ENCODE measurements at places on chromosomes 1 and 21.

DNA sequence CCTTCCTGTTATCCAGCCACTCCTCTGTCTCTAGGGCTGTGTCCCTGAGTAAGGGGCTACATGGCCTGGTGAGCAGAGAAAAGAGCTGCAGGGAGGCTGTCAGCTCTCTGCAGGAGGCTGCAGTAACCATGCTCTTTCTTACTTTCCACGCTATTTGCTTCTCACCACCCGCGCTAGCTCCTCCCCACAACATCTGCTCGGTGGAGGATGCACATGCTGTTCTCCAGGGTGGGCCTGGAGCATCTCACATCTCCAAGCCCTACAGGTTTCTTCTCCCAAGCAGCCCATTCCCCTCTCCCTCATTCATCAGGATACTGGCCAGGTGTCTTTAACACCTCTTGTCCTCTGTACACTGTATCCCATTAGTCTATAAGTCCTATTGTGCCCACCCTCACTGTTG is 103.8 kb downstream of the IER5 start:
- no peak for DNase-seq

- DNase-seq: no peak
These were observed 13.9 kb downstream of the BSND start for GRCh38 chr1:55012661-55013060.

GRCh38 chr1:188188317-188188716 is 1359.6 kb downstream of the PLA2G4A start:
- no peak for DNase-seq

DNA sequence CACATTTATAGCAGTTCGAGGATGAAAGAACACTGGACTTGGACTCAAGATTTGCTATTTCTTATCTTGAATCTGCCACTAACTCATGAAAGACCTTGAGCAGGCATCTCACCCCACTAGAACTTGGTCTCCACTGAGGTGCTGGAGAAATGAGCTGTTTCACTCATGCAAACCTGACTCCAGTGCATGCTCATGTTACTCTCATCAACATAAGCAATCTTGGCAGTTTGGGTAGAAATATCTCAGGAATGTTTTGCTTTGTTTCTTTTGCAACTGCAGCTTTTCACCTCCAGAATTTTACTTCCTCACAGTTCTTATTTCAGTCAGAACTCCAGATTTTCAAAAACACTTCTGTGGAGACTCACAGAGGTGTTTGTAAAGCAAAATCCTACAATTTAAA is 46.2 kb upstream of the DAB1 start:
- no peak for DNase-seq

DNA sequence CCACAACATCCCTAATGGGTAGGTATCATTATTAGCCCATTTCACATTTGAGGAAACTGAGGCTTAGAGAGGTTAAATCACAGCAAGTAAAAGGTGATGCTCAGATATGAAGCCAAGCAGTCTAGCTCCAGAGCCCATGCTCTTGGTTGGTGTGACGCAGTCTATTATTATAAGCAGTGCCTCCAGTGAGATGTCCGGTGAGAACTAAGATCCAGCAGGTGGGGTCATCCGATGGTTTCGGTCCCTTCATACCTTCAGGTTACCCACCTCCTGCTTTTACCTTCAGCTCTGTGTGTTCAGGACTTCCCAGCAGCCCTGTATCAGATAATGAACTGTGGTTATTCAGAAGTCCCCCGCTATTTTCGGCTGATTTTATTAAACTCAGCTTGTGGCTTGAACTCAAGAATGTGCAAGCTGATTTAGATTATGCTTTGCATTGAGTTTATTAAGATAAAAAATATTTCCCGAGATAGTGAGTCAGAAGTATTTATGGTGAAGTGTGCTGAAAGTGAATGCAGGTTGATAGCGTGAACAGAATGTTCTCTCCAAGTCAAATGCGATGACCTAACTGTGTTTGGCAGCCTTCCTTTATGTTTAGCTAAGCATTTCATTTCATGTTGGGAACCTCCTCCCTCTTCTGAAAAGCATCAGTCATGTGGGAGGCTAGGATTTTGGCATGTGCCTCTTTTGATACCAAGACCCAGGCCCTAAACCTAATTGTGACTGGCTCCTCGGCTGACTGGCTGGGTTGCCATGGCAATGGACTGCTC is 160.9 kb upstream of the UBE2U start:
- DNase-seq: no peak
